ENCODE measurements at places on chromosomes 2 and 18.

DNA sequence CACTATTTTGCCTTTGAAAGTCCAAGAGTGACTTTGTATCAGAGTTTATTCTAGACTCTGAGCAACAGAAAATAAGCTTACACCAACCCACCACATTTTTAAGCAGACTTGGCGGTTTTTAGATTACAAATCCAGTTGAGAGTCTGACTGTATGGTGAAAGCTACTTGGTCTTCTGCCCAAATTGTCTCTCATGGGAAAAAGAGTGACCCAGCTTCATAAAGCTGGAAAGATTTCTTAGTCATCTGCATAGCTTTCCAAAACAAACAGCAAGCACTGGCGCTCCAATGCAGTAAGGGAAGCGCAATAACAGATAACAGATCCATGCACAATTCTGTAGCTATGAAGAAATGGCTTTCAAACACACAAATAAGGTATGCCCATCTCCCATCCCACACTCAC is 7.1 kb downstream of the DSG1 start:
- no peak for DNase-seq

GRCh38 chr2:113084249-113085000 is 16.7 kb downstream of the IL1F10 start:
- DNase-seq, result no peak

- no peak for DNase-seq
These were observed 22.0 kb upstream of the PELI1 start for GRCh38 chr2:64166212-64166611.

DNA sequence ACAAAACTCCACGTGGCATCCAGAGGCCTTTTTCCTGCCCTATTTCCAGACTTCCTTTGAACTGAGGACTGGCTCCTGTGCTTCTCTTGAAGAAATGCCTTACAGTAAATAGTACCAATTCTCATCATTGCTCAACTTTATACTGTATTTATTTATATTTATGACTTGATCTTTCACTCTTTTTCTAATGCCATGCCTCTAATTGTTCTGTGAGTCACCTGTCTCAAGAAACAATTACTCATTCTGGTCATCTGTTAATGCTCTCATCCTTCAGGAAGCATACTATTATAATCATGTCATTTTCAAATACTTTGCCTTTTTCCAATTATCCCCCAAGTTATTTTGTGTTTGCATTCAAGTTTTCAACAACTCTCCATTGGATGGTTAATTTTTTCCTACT is 85.9 kb downstream of the DCDC2C start:
- no peak for DNase-seq

DNA sequence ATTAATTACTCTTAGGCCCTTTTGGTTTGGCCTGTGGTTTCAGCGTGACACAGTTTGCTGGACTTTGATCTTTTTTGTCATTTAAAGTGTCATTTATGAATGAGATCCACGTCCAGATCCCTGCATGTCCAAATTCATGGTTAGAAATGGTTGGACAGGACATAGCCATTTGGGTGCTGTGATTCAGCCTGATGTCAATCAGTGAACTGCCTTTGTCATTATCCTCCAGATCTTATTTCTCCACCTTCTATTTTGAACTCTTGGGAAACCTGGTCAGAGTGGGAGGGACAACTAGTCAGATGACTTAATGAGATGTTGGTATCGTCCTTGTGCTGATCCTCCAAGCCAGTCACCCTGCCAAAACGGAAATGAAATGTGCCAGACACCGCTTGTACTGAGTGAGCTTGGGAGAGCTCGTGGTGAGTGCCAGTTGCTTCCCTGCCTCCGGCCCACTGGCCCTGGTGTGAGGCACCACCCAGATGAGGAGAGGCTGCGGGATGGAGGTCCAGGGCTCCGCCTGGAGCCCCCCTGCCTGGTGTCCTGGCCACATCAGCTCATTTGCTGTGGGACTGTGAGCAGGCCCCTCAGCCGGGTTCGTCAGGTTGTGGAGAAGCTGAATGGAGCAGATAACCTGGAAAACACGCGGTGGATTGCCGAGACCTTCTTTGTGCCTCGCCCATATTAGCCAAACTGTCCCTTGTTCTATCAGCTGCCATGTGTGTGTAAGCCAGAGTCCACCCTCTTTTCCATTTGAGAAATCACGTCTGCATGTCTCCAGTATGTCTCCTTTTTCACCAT is 70.1 kb downstream of the DGKD start:
- no peak for DNase-seq

- no peak for DNase-seq
These were observed 29.7 kb downstream of the TWSG1 start for GRCh38 chr18:9364242-9364641.

DNA sequence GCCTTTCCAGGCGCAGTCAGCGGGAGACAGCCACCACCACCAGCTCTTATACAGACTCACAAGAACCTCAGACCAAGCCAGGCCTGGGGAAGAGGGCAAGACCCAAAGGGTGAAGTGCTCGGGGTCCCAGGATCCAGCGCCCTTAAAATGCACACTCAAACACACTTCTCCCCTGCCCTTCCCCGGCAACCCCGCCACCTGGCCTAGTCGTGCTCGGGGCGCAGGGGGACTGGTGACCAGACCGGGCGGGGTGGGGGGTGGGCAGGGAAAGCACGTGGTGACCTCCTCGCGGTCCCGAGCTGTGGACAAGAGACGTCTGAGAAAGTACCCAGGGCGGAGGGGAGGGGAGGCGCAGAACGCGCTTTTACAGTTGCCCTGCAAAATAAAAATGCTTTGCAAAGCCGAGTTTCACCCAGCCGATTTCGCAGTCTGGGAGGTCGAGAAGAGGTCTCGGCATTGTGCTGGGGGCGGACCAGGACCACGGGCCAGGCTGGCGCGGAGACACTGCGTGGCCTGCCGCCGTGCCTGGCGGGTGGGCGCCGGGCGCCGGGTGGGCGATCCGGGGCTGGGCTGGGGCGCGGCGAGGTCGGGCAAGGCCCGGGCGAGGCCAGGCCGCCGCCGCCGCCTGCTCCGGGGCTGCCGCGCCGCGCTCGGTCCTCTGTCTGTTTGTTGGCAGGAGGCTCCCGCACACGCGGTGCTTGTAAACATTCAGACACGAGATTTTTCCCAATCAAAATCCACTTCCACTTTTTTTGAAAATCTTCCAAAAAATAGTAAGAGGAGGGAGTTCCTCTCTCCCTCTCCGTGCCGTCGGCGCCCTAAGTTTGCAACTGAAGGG is 2.0 kb downstream of the BCL11A start:
- DNase-seq, result no peak

DNA sequence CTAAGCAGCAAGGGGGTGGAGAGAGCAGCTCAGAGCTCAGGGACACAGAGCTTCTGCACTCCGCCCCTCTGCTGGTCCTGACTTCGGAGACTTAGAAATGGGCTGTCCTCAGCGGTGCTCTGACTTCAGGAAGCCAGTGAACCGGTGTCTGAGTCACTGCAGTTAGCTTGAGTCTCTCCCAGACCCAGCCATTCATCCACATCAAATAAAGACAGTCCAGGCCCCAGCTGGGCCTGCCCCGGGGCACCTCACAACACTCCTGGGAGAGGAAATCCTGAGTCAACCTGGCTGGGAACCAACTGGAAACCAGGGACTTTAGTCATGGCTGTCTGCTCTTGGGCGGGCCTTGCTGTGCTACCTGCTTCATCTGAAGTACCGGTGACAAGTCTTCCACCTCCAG is 5.4 kb upstream of the ITGB6 start:
- DNase-seq, result no peak

- DNase-seq, result no peak
These were observed 125.5 kb downstream of the DYSF start for GRCh38 chr2:71578767-71579342.

DNA sequence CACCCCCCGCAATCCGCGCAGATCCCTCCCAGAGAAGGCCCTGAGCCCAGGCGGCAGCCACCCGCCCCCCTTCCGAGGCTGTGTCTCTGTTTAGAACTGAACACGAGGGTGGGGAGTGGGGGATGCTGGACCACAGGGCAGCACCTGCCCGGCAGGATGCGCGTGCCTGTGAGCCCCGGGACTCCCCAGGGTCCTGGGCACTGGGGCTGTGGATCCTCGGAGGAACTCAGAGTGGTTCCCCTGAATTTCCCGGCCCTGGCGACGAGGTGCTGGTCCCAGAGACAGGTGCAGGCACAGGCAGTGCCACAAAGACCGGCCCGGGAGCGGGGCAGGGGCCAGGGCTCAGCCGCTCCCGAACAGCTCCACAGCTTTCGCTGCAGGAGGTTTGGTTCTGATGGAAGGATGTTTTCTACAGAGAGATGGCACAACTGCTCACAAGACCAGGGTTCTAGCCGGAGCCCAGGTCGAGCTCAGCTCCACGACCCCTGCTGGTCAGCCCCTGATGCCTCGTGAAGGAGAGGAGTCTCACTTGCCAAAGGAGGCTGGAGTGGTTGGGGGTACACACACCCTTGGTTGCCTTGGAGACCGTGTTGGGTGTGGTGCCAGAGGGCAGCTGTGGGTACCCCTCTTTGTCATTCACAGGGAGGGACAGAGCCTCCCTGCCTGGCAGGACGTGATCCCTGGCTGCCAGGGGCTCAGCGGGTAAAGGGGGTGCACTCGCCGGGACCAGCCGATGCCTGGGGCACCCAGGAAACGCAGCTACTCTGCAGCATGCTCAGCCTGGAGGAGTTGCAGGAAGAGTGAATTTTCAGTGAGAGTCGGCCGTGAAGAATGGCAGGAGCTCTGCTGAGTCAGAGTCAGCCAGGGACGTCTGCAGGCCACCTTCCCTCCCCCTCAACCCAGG is 4.4 kb upstream of the NEU4 start:
- no peak for DNase-seq

DNA sequence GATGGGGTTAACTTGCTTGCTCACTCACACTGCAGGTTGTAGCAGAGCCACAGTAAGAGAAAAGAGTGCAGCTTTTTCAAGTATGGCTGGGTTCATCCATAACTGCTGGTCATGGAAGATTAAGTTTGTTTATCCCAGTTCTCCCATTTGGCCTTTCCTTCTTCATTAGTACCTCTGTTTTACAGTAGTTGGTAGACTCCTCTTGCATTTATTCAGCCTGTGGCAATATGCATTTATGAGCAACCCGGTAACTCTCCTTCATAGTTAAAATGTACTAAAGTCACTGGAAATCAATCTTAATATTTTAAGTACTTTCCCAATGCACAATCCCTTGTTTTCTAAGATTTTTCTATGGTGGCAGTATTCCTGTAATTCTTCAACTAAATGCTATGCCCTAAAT is 14.0 kb downstream of the FTCDNL1 start:
- DNase-seq, result no peak

- DNase-seq, result no peak
These were observed 2.8 kb upstream of the GPR55 start for GRCh38 chr2:230927711-230928341.

GRCh38 chr2:144152817-144153271 is 367.1 kb downstream of the ZEB2 start:
- no peak for DNase-seq

- DNase-seq, result no peak
These were observed 316.2 kb downstream of the CDH2 start for GRCh38 chr18:27860701-27861107.

DNA sequence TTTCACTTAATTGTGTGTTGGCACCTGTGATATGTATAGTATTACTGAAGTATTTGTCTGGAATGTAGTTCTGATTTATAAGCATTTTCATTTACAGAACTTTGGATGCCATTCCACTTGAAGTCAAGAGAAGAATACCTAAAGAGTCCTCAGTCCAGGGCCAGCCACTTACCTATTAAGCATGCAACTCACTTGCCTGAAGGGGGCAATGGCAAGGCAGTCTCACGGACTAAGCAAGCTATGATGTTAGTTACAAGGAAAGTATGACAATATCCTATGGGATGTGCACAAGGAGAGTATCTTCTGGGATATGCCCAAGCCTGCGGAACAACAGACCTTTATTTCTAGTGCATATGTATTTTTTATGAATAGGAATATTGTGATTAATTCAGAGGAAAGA is 369.4 kb upstream of the GCFC2 start:
- no peak for DNase-seq

DNA sequence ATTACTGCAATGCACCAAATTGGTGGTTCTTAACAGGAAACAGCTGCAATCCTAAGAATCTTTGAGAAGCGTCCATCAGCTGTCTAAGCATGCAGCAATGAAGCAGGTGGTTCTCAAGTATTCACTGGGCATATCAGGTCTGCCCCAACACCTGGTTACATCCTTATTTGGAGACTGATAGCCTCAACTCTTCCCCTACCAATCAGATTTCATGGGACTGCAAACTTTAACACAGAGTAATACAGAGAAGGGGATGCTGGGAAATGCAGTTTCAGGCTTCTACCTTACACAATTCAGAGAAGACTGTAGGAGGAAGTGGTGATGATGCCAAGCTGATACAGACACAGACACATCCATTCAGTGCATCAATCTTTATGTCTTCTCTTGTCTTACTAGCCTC is 240.5 kb downstream of the BCL2 start:
- no peak for DNase-seq

DNA sequence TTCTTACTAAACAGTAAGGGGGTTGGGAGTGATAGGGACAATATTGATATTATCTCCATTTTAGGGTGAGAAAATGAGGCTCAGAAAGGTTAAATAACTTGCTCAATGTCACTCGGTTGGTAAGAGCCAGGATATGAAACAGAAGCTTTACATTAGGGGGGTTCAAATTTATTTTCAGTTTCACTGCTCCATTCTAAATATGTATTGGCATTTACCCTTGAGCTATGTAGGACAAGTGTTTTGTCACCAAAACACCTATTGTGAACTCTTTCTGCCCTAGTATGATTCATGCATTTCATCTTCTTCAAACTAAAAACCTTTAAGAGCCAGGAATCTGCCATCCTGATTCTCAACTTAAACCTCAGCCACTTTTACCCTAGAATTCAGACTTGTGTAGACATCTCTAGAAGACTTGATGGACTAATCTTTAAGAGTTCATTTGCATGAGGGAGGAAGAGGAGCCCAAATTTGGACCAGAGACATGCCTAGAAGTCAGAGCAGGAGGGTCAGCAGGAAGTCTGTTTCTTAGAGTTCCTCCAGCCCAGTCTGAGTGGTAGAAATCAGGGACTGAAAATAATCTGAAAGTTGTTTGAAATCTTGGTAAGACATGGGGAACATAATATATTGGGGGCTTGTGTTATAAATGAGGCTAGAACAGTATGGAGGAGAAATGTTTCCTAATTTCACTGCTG is 129.4 kb upstream of the ATP5MC3 start:
- no peak for DNase-seq

GRCh38 chr2:25314514-25315315 is 27.0 kb downstream of the DNMT3A start:
- DNase-seq, result peak; percentile 83

GRCh38 chr2:28567061-28567471 is 71.2 kb downstream of the PLB1 start:
- DNase-seq, result peak; percentile 25

GRCh38 chr2:43676322-43677050 is at the start of gene C1GALT1C1L:
C1GALT1C1L (minus strand) TSS chr2:43676429; CDS start chr2:43676322, 107 bp downstream.
- no peak for DNase-seq

DNA sequence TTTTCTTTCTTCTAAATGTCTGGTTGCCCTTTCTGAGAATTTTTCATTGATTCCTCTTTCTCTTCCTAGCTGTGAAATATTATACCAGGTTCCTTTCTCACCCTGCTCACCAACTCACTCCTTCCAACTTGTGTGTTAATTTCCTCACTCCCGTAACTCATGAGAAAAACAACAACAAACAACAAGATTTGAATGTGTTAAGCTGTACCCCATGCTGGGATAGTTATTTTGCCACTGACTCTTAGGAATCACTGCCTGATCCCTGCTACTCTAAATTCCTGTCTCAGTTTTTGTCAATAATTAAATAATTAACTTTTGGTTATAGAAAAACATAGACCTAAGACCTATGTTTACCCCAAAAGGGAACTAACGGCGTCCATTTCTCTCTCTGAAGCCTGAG is 242.7 kb downstream of the DPP10 start:
- DNase-seq, result no peak
